Right lung (tissue), 10 donors: ENCODE measurements at places on chromosomes 1 and 21. TPM values are rescaled to one million over a fixed set of nuclear protein-coding genes. Genes with fewer than 3 reads are reported as not detected.
A peak's percentile ranks its signal among the peaks of the same experiment; 100 is the strongest.

GRCh38 chr1:90313778-90314177 is 318.9 kb downstream of the ZNF326 start:
- no peak for DNase-seq

- DNase-seq, result peak; percentile 1
Measured at GRCh38 chr1:37850352-37850955, 8.9 kb downstream of the MTF1 start.

- DNase-seq, result no peak
Measured at GRCh38 chr21:46157396-46157986, 2.1 kb upstream of the FTCD start.

ANGPTL7 gene
- polyA plus RNA-seq, result not detected

GRCh38 chr21:38929142-38929541 is 123.4 kb downstream of the ETS2 start:
- no peak for DNase-seq

- no peak for DNase-seq
Measured at GRCh38 chr21:31529406-31529805, 130.1 kb upstream of the SOD1 start.

DNA sequence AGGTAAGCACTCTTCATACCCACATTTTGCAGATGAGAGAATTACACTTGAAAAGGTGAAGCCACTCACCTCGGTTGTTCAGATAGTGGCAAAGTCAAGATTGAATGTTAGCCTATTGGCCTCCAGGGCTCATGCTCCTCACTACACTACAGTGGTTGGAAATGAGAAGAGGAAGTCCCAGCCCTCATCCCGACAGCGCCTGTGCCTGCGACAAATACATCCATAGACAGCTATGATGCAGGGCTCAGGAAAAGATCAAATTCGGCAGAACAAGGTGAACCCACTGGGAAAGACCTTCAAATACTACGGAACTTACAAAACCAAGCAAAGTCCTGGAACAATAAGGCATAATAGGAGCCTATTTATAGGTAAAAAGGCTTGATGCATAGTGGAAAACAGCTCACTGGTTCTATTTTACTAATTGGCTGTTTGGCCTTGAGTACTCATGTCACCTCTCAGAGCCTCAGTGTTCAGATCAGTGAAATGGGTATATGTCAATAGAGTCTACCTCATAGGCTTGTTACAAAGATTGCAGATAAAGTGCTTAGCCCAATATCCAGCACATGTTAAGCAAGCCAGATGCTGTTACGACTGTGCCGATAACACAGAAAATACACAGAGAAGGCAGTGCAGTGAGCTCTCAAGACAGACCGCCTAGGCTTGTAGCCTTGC is 3.5 kb downstream of the SPOCD1 start:
- no peak for DNase-seq

DNA sequence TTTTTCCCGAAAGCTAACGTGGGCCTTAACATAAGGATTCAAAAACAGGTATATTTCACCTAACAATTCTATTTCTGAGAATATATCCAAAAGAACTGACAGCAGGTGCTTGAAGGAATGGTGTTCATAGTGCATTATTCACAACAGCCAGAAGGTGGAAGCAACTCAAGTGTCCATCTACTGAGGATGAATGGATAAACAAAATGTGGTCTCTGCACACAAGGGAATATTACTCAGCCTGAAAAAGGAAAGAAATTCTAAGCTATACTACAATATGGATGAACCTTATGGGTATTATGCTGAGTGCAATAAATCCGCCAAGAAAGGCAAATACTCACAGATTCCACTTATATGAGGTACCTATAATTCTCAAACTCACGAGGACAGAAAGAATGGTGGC is 6.1 kb upstream of the RIPPLY3 start:
- no peak for DNase-seq

DNA sequence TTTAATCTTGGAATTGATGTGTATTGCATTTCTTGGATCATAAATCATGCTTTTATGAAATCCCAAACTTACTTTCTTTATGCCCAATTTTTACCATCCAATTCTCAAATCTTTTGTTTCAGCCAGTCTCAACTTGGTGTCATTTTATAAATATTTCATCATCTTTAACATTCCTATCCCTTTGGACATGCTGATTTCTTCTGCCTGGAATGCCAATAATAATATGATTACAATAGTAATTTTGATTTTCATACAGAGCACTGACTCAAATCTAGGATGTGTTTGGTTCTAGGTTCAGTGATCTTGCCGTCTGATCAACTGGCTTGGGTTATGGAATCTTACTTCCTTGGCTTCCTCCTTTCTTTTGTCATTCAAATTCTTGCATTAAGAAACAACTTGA is 12.8 kb downstream of the RRP15 start:
- no peak for DNase-seq

DNA sequence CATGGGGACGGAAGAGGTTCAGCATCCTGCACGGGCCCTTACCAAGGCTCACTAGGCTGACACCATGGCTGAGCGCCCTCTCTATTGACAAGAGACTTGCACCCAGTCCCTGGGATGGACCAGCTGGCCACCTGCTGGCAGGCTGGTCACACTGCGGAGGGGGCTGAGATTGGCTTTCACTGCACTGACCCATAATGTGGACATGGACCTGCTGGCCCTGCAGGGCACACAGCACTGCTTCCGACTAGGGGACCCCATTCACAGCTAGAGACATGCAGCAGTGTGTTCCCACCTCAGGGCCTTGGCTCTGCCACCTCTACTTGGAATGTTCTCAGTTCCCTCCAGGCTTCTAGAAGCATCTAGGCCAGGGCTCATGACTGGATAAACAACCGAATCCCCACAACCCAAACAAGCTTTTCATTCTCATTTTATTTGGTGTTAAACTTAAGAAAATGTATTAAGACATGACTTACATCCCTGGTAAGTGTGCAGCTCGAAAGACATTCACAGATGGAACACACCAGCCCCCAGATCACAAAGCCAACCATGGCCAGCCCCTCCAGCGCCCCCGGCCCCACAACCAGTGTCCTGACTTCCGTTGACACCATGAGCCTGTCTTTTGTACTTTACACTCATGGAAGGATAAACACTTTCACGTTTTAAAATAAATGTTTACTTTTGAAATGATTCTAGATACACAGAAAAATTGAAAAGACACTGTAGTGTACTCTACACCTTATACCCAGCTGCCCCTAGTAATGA is 9.3 kb upstream of the SRARP start:
- no peak for DNase-seq

PIP5K1A gene
- polyA plus RNA-seq, result 64.6 TPM

DNA sequence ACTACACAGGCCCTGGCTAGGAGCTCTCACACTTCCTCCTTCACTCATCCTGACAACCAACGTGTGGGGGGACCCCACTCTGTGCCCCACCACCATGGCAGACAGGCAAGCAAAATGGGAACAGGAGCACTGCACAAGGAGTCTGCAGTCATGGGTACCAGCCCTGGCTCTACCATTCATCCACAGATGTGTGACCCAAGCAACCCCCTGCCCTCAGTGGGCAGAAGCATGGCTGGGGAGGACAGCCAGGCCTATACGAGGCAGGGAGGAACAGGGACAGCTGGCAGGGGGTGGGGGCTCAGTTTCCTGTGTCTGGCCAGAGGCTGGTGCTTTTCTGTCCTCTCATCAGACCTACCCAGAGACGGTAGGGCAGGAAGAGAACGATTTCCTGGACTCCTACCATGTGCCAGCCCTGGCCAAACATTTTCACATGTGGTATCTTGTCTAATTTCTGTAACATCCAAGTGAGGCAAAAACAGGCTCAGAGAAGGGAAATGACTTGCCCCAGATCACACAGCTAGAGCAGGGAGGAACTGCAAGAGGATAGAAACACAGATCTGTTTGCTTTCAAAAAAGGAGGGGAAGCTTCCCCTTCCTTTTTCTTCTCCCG is 178.0 kb downstream of the HIVEP3 start:
- DNase-seq, result no peak

- DNase-seq, result no peak
Measured at GRCh38 chr1:87973896-87974295, 645.2 kb downstream of the LMO4 start.
